ENCODE measurements at places on chromosomes 6 and 20.

GRCh38 chr6:105210932-105211531 lies 31.2 kb upstream of the POPDC3 start:
- DNase-seq, result no peak

DNA sequence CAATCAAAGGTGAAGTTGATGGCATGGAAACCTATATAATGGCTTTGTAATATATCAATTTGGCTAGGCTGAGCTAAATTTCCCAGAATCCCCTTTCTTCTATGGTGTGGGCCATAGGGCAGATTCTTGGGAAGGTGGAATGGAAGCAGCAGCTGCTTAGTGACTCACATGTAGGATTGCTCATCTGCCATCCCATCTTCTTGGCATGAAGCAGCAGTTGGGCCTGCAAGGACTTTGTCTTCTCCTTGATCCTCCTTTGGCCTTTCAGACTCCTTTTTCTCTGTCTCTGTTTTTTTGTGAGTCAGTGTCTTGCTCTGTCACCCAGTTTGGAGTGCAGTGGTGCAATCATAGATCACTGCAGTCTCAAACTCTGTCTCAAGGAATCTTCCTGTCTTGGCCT lies 52.6 kb upstream of the CEP162 start:
- DNase-seq, result no peak

DNA sequence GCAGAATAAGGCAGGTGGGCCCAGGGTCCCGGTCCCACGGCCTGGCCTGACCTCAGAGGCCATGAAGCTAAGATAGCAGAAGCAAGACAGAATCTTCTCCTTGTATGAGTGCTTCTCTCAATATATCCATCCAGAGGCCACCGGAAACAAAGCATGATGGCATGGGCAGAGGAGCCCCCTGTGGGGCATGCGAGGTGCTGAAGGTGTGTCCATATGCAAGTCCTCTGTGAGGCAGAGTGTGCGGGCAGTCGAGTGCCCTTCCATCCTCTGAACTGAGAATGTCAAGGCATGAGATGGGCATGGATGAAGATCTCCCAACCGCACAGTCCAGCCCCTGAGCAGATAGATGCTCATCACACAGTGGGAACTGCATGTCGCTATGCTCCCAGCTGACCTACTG lies 9.8 kb upstream of the GGTLC1 start:
- no peak for DNase-seq

DNA sequence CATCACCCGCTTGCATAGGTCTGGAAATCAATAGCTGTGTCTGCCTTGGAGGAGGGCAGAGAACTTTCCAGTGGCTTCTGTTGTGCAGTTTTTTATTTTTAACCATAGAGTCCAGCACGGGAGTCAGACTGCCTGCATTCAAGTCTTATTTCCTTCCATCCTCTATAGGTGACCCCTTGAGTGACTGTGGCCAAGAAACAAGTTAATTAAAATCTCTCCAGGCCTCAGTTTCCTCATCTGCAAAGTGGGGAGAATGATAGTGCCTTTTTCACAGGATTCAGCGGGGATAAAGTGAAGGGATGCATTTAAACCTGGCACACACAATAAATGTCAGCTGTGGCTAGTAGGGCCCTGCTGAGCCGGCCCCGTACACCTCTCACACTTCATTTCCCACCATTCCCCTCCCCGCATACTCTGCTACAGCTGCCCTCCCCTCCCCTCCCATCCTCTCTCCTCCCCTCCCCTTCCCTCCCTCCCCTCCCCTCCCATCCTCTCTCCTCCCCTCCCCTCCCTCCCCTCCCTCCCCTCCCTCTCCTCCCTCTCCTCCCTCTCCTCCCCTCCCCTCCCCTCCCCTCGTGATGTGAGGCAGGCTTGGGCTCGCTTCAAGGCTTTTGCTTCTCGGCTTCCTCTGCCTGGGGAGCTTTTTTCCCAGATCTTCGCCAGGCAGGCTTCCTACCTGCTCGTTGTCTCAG lies 150.5 kb downstream of the TFAP2C start:
- no peak for DNase-seq

- DNase-seq, result no peak
Measured at GRCh38 chr20:10595985-10596384, 77.8 kb downstream of the JAG1 start.

DNA sequence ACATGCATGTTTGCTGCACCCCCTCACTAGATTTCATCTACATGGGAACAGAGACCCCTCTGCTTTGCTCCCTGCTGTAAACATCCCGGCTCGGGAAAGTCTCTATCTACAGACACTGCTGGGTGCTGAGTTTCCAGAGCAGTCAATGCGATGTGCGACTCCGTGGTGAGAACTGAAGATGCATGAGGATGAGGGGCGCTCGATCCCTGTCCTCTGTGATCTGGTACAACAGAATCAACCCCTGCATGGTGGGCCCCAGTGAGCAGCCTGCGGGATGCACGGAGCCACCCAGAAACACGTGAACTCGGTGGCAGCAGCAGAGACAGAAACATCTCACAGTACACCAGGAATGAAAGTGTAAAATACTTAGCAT lies 83.1 kb downstream of the THBS2 start:
- no peak for DNase-seq

DNA sequence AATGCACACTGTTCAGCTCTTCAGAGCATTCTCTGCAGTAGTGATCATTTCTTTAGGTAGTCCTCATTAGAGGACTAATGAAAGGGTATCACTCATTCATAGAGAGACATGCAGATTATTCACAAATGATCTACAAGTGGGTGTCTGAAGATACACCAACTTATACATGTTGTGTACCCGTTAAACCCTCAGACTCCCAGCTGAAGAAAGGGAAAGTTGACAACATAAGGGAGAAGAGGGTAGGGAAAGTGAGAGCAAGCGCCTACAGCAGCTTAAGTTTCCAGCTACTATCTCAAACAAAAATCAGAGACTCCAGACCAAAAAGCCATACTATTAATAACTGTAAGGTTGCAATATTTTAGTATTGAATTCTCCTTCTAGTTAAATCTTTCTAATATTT lies 37.1 kb downstream of the FAXC start:
- no peak for DNase-seq

- DNase-seq, result peak; percentile 52
Measured at GRCh38 chr20:37523911-37524700, 3.1 kb downstream of the NNAT start.

DNA sequence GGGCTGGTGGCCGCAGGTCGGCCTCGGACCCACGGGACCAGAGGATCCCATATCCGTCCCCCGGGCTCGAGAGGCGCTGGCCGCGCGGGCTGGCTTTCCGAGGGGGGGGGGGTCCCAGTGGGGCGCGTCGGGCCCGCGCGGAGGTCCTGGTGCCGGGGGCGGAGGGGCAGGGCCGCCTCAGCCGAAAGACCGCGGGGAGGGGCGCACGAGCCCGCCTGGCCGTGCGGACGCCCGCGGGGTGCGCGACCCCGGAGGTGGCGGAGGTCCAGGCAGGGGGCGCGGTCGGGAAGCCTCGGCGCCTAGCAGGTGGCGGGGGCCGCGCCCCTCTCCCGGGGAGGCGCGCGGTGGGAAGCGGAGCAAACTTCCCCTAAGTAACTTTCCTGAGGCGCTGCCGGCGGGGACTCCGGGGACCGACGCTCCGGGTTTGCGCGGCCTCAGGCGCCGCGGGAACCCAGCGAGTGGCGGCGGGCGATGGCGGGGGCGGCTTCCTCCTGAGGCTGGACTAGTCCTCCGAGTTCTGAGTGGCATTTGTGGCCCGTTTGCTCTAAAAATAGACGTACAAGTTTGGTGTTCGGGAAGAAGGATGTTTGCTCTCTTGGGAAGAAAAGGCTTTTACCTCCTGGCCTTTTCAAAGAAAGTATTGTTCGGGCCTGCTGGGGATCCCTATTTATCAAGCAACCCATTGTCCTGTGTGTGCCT lies 26.5 kb upstream of the BTBD3 start:
- DNase-seq, result peak; percentile 75

- DNase-seq, result no peak
Measured at GRCh38 chr6:112234601-112235000, 19.8 kb downstream of the LAMA4 start.

GRCh38 chr20:11103866-11104265 lies 430.1 kb upstream of the JAG1 start:
- no peak for DNase-seq

DNA sequence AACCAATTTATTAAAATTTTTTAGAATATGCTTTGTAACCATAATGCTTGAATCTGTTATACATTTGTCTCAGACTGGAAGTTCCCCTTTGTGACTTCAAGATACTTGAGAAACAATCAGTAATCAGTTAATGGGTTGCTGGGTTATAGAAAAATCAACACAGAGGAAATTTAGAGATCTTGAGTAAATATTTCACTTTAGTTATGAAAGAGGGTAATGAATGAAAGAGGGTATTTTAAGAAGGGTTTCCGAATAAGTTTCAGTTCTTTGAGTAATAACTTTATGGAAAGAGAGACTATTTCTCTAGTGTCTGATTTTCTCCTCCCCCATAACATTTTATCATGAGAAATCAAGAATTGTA lies 21.4 kb downstream of the ZFAND3 start:
- no peak for DNase-seq

GRCh38 chr6:127205036-127205435 lies 61.6 kb upstream of the RNF146 start:
- DNase-seq, result no peak

GRCh38 chr20:49187330-49187850 lies 744 bp downstream of the STAU1 start:
- peak; percentile 70 for DNase-seq

- DNase-seq, result no peak
Measured at GRCh38 chr20:34268851-34269636, 27.8 kb downstream of the ASIP start.

DNA sequence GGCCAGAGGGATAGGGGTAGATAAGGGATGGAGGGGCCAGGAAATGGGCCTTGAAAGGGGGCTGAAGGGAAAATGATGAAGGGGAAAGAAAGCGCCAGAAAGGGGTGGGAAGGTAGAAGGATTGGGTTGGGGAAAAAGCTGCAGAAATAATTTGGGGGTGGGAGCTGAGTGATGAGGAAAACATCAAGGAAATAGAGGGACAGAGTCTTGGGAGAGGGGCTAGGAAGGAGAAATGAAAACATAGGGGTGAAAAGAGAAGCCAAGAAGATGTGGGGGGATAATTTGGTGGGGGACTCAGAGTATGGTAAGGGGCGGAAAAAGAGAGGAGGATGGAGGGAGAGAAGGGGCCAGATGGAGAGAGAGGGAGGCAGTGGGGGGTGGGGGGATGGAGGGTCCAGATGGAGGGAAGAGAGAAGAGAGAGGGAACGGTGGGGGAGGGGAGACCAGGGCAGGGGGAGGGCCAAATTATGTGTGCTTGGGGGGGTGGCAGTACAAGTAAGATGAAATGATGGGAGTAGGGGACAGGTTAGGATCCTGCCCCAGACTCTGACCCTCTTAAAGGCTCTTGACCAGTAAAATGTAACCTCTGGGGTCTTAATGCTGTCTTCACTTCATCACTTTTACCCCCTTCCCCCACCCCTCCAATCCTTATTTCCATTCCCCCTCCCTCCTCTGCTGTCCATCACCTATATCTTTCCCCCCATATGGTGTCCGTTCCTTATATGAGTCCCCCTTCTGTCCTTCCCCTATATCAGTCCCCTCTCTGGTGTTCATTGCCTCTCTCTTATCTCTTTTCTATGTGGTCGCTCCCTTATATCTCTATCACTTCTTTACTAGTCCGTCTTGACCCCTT lies 852 bp downstream of the SYNGAP1 start:
- no peak for DNase-seq

DNA sequence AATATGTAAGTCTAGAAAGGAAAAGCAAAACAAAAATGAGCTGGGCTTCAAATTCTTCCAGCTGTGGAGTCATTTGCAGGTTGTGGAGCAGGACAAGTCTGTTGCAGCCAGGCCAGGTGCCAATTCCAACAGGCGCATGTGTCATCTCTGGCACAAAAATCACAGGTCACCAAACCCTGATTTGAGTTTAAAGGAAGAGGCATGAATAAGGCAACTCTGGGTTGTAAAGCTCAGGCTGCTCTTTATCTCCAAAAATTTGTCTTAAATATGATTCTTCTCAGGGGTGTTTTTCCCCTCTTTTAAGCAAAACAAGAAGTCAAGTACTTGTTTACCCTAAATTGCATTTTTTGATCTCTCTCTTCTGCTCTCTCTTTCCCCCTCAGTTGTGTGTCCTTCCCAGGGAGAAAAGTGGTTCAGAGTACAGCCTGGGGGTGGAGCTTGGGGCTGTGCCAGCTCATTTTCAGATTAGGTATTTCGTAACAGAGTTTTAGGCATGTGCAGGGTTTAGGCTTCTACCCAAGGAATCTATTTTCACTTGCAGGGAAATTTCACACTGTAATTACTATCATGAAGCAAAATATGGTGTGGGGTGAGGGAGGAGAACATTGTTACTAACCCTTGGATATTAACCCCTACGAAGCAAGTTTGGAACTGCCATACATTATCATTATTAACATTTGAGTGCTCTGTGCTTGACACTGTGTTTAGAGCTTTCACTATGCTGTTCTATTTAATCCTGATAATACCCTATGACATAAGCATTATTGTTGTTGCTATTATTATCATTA lies 8.3 kb upstream of the NCOA3 start:
- peak; percentile 95 for DNase-seq

DNA sequence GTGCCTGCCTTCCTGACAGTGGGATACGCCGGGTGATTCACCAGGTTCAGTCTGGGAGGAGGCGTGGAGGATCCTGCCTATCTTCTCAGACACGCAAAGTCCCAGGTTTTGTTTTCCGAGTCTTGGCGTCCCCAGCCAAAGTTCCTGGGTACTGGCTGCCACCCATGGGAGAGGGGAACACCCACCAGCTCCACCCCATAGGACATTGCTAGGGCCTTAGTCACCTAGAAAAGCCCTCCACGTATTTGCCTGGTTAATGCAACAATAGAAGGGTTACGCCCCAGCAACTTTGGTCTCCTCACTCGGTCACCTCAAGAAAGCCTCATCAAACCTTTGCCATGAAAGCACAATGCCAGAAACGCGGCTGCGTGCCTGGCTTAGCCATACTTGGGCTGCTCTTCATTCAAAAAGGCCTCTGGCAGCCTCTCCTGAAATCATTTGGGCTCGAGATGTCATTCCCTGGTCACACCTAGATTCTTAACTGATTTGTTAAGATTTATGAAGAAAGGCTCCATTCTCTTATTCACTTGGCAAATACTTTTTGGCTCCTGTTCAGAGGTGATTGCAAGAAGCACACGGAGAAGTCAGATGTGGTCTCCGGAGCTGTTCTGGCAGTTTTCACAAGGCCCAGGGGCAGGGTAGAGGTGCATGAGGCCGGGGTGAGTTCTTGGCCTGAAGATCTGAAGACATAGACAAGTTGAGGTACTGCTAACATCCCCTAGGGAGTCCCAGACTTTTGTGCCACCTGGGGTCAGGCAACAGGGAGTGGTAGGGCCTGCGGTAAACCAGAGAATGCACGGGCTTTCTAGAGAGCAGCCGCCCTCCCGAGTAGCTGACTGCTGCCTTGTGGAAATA lies 35.5 kb upstream of the ZNF133 start:
- no peak for DNase-seq

GRCh38 chr20:35648836-35649235 lies 15.9 kb downstream of the CPNE1 start:
- no peak for DNase-seq

DNA sequence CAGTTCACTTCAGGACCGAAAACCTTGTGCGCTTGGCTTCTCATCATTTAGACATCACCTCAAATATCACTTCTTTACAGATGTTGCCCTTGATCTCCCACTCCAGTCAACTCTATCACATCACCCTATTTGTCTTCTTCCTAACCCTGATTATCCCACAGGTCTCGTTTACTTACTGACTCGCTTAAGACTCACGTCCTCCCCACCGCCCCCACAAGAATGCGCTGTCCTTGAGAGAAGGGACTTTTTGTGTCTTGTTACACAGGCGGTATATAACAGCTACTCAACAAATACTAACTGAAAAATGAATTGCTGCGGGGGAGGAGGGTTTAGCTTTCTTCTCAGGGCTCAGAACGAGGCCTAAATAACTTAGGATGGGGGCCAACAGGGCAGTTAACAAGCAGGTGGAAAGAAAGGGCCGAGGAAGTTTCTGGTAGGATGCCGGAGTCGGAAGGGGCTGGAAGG lies 527 bp downstream of the TOMM34 start:
- no peak for DNase-seq
